ENCODE measurements at places on chromosomes 1 and 21. TPM values are rescaled to one million over a fixed set of nuclear protein-coding genes. Genes with fewer than 3 reads are reported as not detected.

DNA sequence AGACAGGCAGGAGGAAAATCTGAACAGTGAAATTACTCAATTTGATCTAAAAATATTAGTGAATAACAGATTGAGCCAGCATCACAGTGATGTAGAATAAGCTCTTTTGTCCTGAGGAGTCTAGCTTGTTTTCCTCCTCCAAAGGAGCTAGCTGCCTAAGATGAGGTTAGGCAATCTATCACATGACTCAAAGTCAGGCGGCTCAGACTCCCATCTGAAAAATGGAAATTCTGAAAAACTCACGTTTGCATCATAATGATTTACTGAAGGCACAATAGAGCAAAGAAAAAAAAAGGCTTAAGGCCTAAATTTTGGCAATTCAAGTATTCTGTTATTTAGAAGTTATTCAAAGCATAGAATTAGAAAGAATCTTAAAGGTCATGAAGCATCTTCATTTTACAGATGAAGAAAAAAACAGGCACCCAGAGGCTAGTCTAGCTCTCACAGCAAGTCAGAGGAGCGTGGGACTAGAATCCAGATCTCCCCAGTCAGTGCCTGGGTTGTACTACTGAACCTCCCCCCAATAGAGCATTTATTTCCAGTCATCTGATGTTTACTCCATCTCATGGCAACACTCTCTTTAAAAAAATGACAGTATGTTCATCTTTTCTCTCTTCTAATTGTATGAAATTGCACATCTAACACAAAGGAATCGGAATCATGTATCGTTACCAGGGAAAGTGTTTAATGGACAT is 62.5 kb upstream of the ATF3 start:
- DNase-seq, result no peak

Gene ADAMTS5
- total RNA-seq, result not detected

- DNase-seq, result no peak
Observed at GRCh38 chr21:35063428-35064172, 14.5 kb upstream of the RUNX1 start.

Gene DNAI4
- total RNA-seq, result 3.3 TPM

DNA sequence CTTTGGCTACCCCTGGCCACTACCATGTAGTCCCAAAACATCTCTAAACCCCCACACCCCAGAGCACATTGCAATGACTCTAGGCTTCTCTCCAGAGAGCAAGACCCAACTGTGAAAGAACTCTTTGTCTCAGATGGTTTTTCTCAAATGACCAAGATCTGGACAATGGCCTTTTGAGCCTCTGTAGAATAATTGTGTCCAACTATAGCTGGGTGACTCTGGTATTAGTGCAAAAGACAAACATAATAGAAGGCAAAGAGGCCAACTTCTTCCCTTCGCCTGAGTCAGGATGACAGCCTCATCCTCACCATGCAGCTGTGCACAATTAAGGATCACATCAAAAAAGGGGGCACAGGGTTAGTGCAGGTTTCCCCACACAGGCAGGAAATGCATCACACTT is 139.6 kb downstream of the BRINP2 start:
- DNase-seq, result no peak

DNA sequence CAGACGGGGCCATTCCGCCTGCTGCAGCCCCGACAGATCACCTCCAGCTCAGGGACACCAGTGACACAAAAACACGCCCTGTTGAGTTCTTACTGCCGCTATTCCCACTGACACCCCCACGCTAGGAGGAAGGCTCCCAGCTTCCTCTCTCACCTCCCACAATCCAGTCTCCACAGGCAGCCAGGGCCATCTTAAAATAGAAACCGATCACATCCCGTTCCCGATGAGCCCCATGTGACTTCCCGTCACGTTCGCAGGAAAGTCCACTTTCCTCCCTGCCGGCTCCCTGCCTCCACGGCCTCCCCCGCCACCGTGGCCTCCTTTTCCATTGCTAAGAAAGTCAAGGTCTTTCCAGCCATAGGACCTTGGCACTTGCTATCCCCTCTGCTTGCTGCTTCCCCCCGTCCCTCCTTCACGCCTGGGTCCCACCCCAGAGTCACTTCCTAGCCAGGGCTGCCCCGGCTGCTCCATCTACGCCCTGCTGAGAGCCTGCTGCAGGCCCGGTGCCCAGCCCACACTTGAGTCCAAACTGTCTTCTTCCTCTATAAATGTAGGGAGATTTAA is 24.0 kb upstream of the DDOST start:
- peak; percentile 37 for DNase-seq

Measured in endothelial cell of umbilical vein (primary cell).